Melanocyte of skin (primary cell): ENCODE measurements at places on chromosomes 7 and 10. TPM values are rescaled to one million over a fixed set of nuclear protein-coding genes. Genes with fewer than 3 reads are reported as not detected.

The COBL gene
- total RNA-seq: 7.3 and 16.2 TPM in 2 replicates

The NKX2-3 gene
- total RNA-seq: not detected in 2 replicates

The TEX47 gene
- total RNA-seq: not detected in 2 replicates

The SFRP5 gene
- total RNA-seq: under 0.01 TPM in 1 of 2 replicates, not detected in the other

The PDAP1 gene
- 44.3 and 46.4 TPM in 2 replicates for total RNA-seq

The MRC1 gene
- under 0.01 TPM in 2 replicates for total RNA-seq

The SYT15 gene
- total RNA-seq: under 0.01 TPM in 1 of 2 replicates, not detected in the other
